Cardiac septum (tissue), 1 donor: ENCODE measurements at places on chromosomes 3 and 15. TPM values are rescaled to one million over a fixed set of nuclear protein-coding genes. Genes with fewer than 3 reads are reported as not detected.

GRCh38 chr3:32379831-32380500, 11.7 kb upstream of the CMTM7 start:
- no peak for DNase-seq

DNA sequence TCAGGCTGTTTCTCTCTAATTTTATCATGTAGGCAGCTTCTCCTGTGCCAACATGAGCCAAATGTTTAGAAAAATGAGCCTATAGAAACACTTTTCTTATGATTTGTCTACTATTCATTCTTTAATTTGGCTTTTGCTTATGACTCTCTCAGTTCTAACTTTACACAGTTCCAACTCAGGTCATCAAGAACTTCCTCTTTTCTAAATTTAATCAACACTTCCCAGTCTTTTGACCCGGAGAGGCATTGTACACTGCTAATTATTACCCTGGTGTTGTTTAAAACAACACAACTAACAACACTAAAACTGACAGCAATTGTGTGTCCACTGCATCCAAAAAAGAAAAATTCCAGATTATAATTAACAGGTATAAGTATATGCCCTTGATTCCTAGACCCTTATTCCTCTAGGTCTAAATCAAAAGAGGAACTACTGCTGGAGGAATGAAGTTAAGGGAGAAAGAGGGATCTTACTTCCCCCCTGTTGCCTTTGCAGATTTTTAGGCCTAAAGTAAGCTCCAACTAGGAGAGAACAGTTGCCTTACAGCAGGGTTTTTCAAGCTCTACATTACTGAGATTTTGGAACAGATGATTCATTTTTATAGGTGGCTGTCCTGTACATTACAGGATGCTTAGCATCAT, 332.2 kb upstream of the GOLIM4 start:
- DNase-seq, result no peak

Gene TM6SF1
- total RNA-seq, result 2.8 TPM

Gene IFRD2
- 45.7 TPM for total RNA-seq

Gene UQCC5
- 52.9 TPM for total RNA-seq
